ENCODE measurements at places on chromosomes 16 and 17.

- no peak for DNase-seq
Measured at GRCh38 chr17:71412803-71413202, 708.0 kb upstream of the SOX9 start.

GRCh38 chr16:426906-427249 lies 1.4 kb downstream of the RAB11FIP3 start:
- DNase-seq: no peak

- no peak for DNase-seq
Measured at GRCh38 chr16:30032083-30032819, 1.2 kb upstream of the TLCD3B start.

DNA sequence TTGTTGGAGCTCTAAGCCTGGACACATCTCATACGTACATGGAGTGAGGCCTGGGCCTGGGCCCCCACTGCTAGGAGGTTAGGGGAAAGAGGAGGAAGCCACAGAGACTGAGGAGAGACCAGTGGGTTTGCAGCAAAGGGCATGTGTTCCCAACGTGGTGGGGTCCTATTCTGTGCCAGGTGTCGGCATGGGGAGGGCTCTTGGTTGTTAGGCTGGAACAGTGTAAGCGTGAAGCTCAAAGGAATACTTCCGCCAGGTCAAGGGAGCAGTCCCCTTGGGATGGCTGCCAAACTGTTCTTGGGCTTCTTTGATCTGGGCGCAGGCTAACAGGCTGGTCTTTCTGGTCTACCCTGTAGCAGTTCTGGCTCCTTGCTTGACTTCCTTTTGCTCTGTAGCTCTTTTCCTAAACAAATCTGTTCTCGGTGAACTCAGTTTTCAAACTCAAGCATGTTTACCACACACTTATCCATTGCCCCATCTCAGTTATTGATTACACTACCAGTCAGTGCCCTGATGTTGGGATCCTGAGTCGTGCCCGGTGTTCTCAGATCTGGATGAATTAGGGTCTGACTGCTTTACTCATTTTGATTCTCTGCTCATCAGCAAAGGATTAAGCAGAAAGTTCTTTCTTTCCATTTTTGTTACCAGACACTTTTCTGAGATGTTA lies 36.4 kb downstream of the GPT2 start:
- peak; percentile 8 for DNase-seq

DNA sequence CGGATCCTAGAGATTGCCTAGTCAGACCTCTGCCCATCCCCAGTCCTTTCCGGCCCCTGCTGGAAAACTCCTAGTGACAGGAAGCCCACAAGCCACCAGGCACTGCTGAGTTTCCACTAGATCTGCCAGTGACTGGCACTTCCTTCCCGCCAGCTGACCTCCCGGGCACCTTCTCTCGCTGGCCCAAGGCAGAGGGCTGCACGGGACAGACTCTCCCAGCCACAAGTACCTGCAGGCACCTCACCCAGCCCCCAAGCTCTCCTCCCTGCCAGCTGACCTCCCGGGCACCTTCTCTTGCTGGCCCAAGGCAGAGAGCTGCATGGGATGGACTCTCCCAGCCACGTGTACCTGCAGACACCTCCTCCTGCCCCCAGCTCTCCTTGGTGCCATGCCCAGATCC lies 66.3 kb upstream of the DOC2B start:
- no peak for DNase-seq

GRCh38 chr17:37856245-37856644 lies 68.0 kb upstream of the TBC1D3K start:
- no peak for DNase-seq

DNA sequence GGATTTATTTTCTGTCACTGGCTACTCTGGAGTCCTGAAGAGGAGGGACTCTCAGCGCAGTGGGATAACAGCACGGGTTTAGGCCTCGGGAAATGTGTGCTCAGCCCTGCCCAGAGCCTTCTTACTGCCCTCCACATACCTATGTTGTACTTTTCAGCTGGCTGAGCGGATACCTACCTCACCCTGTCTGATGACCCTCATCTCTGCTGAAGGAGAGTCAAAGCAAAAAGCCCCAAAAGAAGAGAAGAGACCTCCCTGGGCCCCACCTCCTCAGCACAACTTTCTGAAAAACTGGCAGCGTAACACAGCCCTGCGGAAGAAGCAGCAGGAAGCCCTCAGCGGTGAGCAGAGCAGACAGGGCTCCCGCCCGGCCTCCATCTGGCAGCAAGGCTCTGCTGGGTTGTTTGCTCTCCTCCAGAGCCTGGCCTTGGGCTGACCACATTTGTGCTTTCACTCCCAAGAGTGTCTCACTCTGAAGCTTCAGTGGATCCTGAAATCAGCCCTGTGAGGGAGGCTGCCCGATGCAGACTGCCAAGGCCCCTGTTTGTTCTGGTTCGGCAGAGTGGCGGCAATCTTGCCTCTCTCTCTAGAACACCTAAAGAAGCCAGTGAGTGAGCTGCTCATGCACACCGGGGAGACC lies 10.3 kb downstream of the MYCBPAP start:
- no peak for DNase-seq

GRCh38 chr17:81437191-81437651 lies 42.0 kb downstream of the BAHCC1 start:
- DNase-seq: no peak

GRCh38 chr16:22216191-22216831 lies 10.2 kb downstream of the EEF2K start:
- DNase-seq: no peak

- no peak for DNase-seq
Measured at GRCh38 chr16:72645538-72645937, 402.4 kb downstream of the ZFHX3 start.

DNA sequence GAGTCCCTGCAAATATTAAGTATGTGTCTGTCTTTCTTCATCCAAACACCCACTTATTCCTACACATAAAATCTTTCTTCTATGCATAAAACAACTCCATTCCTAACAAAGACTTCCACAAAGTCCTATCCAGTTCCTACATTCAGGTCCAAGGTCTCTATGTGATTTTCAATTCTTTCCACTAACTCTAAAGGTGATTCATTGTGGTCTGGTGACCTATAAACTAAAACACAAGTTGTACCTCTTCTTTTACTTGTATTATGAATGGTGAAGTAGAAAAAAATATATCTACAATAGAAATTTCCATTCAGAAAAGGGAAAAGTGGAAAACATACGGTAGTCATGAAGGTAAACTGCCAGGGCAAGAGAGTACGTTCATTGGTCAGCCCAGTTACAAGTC lies 56.6 kb downstream of the USP32 start:
- no peak for DNase-seq
